ENCODE measurements at places on chromosomes 2 and 18.

DNA sequence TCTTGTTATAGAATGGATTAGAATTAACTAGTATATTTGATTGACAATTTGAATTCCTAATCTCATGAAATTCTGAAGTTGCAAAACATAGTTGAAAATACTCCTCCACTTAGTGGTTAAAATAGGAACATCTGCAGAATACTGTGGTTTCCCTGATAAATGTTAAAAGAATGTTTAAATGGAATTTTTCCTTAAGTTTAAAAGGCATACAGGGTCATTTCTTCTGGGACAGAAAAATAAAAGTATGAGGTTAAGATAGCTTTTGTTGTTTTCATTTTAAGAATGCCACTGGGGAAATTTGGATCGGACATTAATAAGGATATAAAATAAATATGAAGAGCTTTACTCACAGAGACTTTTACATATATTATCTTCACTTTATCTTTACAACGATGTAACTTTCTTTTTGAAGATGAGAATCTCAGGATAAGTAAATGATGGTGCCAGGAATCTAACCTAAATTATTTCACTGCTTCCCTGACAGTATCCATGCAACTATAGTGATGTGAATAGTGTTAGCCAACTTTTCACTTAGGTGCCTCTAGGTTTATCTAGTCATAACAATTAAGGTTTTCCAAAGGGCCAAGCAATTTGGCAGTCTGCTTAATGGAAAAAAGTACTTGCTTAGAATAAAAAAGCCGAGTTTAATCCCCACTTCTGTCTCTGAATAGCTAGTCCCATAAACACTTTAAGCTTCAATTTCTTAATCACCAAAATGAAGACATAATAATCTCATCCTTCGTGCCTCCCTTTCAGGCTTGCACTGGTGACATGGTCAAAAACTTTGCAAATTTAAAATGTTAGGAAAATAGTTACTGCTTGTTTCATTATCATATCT is 151.8 kb upstream of the STK17B start:
- DNase-seq: no peak

GRCh38 chr2:135998879-135999278 is 13.5 kb upstream of the DARS1 start:
- no peak for DNase-seq

DNA sequence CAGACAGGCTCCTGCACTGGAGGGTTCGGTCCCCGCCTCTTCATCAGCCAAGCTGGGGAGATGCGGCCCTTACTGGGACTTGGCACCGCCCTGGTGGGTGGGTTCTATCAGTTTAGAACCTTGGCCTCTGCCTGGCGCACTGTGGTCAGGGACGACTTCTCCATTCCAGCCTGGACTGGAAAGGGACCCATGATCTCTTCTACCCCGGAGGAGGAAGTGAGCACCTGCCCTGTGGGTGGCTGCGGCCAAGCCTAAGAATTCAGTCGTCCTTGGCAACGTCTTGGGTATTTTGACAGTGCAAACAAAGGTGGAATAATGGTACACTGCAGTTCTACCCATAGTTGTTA is 106.9 kb upstream of the CD302 start:
- DNase-seq: peak; percentile 63

DNA sequence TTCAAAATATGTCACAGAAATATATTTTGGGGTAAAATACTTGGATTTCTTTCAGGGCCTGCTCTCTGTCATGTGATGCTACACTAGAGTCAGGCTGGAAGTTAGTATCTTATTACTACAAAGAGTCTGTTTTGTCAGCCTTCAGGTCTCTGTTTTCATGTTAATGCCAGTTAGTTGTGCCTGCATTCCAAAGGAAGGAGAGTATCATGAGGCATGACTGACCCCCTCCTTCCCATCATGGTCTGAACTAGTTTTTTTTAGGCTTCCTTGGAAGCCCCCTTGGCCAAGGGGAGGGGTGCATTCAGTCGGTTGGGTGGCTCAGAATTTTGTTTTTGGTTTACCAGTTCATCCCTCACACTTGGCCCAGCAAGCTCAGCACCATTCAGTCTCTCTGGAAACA is 318.0 kb downstream of the ALK start:
- no peak for DNase-seq

- DNase-seq: no peak
Observed at GRCh38 chr18:55694291-55694690, 106.3 kb upstream of the TCF4 start.

DNA sequence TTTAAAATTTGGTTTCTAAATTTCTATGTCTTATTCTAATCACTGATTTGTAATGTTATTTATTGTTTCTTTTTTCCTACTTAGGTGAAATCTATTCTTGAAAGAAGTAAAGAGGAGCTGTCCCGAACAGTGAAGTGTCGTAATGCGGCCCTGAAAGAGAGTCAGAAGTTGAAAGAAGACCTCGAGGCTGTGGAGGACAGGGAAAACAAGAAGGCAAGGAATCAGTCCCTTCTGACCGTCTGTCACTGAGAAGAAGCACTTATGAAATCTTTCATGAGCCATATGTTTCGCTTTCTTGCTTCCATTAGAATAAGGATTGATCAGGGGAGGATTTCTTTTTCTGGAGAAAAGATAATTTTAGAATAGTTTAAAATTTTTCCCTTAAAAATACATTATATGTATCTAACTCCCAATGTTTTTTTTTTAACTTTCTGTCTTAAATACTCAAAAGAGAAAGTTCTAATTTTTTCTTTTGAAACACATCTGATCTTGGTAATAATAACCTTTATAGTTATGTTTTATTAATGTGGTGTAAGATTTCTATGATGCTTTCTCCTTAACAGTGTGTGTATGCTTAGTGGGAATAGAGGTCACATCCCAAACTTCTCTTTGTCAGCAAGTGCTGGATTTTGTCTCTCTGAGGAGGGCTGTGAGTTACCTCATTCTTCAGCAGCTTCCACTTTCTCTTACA is 79.0 kb downstream of the CCDC150 start:
- DNase-seq: no peak

DNA sequence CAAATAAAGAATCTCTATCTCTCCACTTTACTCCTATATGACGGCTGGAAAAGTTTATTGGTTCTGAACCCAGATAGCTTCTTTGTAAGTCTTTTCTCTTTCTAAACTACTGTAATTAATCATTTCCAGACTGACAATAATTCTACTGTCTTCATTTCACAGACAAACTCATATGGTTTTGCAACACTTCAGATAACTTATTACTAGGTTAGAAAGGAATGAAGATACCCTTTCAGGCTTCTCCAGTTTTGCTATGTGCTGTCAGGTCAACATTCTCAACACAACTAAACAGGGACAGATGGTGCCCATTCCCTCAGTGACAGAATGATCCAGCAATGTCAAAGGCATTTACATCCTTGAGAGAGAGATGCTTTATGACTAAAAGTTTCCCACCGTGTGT is 198.5 kb upstream of the ITGA4 start:
- no peak for DNase-seq

DNA sequence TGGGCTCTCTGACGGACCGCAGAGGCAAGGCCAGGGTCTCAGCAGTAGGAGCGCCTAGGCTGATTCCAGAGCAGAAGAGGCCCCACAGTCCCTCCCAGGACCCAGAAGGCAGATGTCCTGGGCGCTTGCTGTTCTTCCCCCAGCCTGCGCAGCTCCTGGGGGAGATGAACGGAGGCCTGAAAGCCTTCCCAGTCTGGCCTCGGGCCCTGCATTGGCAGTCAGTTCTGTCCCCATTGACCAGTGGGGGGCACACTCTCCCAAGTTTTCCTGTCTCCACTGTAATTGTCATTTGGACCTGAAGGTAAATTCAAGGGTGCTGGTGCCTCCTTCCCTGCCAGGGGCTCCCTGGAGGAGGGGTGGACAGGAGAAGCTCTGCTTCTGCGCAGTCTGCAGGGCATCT is 345.7 kb downstream of the CYP26B1 start:
- peak; percentile 20 for DNase-seq

DNA sequence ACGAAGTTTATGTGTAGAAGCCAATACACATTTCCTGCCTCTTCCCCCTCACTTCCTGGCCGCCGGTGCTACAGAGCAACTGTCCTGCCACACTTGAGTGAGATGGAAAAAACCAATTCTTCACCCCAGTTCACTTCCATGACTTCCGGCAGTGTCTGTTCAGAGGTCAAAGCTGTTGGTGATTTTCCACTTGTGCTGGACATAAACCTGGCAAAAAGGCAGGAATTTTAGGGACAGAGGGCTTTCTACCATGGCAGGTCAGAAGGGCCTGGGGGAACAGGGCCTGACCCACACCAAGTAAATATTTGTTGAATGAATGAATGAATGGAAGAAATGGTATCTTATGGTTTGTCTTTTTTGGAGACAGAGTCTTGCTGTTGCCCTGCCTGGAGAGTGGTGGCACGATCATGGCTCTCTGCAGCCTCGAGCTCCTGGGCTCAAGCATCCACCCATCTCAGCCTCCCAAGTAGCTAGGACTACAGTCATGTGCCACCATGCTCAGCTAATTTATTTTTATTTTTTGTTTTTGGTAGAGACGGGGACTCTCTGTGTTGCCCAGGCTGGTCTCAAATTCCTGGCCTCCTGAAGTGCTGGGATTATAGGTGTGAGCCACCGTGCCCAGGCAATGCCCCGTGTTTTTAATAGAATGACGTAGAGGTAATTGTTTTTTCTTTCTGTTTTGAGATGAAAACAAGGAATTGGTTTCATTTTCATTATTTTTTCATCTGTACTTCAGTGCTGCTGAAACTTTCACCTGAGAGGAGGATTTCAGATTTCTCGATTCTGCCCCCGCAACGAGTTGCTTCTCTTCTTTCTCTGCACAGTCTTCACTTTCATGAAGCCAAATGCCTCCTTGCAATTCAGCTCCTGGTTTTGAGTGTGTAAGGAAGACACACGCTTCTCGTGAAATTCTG is 48.0 kb upstream of the LPIN2 start:
- DNase-seq: no peak

DNA sequence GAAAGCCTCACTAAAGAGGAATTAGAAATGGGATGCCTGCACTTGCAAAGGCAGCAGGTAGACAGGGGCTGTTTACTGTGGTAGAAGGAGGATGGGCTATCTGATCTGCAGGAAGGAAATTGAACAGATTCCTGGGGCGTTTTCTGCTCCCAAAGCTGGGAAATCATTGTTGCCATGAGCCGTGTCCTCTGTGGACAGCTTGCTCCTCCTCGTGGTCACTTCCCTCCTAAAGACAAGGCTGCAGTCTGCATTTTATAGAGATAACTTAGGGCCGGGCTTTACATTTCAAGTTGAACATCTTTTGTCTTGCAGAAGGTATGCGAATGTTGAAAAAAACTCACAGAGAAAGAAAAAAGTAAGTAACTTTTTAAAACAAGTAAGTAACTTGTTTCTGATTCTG is 50.9 kb downstream of the DCDC2C start:
- DNase-seq: no peak

DNA sequence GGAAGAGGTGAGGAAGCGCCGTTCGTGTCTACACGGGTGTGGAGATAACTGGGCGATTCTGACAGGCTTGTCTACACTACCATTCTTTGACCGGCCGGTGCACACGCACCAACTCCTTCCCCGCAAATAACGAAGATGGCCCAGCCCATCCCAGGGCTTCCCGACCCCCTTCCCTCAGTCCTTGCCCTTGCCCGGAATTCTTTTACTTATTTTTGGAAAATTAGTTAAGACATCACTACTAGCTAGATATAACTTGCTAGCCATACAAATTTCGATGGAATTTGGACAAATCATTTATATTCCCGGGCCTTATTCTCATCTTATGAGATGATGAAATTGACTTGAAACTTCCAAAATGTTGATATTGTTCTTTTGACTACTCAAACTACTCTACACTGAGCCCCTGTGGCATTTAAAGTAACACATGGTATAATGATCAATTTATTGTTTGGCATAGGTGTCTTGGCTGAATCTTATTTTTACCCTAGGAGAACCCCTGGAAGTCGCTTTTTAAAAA is 1.3 kb downstream of the ERICH2 start:
- no peak for DNase-seq

- DNase-seq: no peak
Observed at GRCh38 chr2:20983844-20984243, 60.0 kb downstream of the APOB start.

DNA sequence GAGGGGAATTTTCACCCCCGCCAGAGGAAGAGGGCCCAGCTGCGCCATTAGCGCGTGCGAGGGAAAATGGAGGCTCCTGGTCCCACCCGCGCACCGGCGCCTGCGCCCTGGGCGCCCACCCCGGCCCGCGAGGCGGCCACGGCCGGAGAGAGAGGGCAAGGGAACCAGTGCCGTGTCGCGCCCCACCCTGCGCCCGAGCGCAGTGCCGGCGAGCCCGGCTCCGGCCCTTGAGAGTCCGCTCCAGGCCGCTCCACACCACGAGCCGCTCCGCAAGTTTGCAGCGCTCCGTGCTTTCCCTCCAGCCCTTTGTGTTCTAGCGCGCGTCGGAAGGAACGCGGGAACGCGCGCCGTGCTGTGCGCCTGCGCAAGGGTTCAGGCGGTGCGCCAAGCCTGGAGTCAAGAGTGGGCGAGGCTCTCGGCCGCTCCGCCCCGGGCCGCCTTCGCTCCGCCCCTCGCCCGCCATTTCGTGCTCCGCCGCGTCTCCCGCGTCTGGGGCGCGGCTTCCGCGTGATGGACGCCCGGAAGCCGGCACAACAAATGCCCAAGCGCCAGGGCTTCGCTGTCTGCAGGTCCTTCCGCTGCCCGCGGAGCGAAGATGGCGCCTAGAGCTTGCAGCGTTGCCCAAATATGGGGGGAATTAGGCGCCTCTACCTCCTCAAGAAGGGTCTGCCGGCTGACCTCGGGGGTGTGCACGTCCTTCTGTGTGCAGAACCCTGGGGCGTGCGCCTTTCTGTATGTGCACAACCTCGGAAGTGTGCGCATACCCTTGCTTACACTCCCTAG is 46.1 kb upstream of the PTMA start:
- peak; percentile 87 for DNase-seq

GRCh38 chr18:36867056-36867455 is 38.1 kb downstream of the KIAA1328 start:
- no peak for DNase-seq

DNA sequence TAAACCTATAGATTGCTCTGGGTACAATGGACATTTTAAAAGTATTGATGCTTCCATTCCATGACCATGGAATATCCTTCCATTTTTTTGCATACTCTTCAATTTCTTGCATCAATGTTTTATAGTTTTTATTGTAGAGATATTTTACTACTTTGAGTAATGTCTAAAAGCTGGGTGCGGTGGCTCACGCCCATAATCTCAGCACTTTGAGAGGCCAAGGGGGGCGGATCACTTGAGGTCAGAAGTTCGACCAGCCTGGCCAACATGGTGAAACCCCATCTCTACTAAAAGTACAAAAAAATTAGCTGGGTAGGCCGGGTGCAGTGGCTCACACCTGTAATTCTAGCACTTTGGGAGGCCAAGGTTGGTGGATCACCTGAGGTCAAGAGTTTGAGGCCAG is 88.5 kb downstream of the TLK1 start:
- DNase-seq: no peak

Data from C1 segment of cervical spinal cord (tissue), 14 donors.